ENCODE measurements at places on chromosomes 2 and 18. TPM values are rescaled to one million over a fixed set of nuclear protein-coding genes. Genes with fewer than 3 reads are reported as not detected.

Gene METTL5
- total RNA-seq = 52.7 TPM

Gene ANKRD62
- not detected for total RNA-seq

- H3K4me1 ChIP-seq = no peaks in the 10 kb centered on the region
- H3K4me3 ChIP-seq = no peak overlapping the region
- DNase-seq = no peak
- H3K27me3 ChIP-seq = no peaks in the 10 kb centered on the region
- no peak overlapping the region for H3K27ac ChIP-seq
Measured at GRCh38 chr2:196931555-196931954, 5.0 kb upstream of the PGAP1 start.

DNA sequence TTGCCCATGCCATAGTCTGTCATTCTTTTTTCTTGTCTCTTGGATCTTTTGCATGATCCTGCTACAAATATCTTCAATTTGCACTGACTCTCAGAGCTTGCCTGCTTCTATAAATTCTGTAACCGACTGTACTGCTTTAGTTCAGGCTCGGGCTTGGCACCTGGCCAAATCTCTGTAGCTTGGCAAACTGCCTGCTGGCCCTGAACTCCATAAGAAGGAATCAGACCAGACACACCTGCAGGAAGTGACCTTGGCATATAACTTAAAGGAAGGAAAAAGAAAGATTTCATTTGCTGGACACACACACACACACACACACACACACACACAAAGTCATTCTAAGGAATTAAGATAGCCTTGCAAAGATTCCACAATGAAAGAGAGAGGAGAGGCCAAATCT, 291.2 kb upstream of the DDX18 start:
- H3K36me3 ChIP-seq = no peaks in the 10 kb centered on the region
- no peak overlapping the region for H3K27ac ChIP-seq
- no peak overlapping the region for H3K4me3 ChIP-seq
- DNase-seq = peak; percentile 44
- H3K4me1 ChIP-seq = no peaks in the 10 kb centered on the region

DNA sequence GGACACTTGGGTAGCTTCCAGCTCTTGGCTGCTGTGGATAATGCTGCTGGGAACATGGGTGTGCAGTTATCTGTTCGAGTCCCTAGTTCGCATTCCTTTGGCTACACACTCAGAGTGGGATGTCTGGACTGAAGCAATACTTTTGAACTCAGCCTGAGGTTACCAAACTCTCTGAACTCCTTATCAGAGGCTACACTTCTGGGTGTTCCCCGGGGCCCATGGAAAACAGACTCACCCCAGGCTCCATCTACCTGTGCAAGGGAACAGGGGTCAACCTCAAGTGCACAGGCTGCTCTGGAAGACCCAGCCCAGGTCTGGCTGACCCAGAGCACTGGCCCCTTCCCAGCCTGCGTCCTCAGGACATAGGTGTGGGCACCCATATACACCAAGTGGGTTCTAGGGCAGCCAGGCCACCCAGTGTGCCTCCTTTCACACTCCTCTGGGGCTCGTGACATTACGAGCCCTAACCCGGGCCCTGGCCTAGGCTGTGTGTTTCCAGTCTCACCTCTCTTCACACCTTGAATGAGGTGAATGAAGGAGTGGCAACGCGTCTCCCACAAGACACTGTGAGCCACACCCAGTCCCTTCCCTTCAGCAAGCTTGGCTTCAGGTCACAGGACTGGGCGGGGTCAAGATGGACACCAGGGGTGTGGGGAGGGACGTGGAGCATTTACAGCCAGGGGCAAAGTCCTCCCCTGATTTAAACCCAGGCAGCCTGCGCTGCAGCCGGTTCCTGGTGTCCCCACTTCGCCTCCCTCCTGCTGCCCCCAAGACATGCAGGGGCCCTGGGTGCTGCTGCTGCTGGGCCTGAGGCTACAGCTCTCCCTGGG, at the start of gene ALPI:
Gene ALPI (plus strand): TSS at position 728 of the 830 bp plus-strand sequence. CDS start 47 bp downstream, at position 775.
- H3K4me3 ChIP-seq = no peak within 1 kb of the TSS
- H3K36me3 ChIP-seq = no peaks in the 10 kb centered on the region
- H3K4me1 ChIP-seq = no peaks in the 10 kb centered on the region
- no peak for DNase-seq
- no peak within 1 kb of the TSS for H3K27ac ChIP-seq
- H3K27me3 ChIP-seq = peaks cover 26% of the 10 kb centered on the region

DNA sequence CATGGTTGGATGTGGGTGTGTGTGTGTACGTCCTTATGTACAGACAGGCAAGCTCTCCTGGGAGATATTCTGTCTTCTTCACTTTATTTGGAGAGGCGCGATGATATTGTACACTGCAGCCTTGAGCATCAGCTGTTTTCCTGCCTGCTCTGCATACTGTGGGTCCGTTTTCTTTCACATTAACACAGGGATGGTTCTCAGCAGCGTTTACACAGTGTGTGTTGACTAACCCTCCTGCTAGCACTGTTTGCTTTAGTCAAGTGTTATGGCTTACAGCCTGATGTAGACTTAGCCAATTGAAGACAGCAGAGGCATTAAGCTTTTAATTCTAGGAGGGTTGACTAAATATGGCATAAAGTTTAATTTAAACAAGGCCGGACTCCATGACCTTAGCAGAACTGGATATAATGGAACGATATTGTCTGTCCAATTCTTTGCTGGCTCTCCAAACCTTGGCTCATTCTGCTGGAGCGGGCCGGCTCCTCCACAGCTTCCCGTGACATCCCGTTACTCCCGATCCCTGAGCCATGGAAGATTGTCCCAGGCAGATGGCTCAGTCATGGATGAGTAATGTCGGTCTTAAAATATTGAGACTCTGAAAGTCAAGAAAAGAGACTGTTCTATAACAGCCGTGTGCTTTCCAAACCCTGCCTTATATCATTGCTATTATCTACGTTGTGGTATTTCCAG, 134.7 kb downstream of the TPGS2 start:
- H3K27ac ChIP-seq = no peak overlapping the region
- H3K4me3 ChIP-seq = no peak overlapping the region
- no peak for DNase-seq
- no peaks in the 10 kb centered on the region for H3K36me3 ChIP-seq
- no peaks in the 10 kb centered on the region for H3K27me3 ChIP-seq

GRCh38 chr18:22109535-22109934, 59.9 kb upstream of the GATA6 start:
- no peak overlapping the region for H3K4me3 ChIP-seq
- no peak overlapping the region for H3K27ac ChIP-seq
- no peaks in the 10 kb centered on the region for H3K36me3 ChIP-seq
- DNase-seq = no peak
- no peaks in the 10 kb centered on the region for H3K27me3 ChIP-seq

Gene ST8SIA3
- total RNA-seq = not detected

DNA sequence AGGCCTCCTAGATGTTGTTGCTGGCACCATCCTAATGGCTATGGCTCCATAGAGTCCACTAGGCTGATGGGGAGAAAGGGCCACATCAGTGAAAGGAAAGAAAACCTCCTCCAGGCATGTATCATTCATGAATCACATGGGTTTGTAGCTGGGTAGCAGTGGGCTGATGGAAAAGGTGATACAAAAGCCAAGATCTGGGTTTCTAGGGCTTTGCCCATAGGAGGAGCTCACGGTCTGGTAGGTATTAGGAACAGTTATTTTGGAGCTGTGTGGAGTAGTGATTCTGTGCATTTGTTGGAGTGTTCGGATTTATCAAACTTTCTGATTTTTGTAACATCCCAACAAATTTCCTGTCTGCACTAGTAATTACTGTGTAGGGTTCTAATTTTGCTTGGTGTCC, 259.2 kb downstream of the SLC4A3 start:
- no peak overlapping the region for H3K4me3 ChIP-seq
- no peaks in the 10 kb centered on the region for H3K4me1 ChIP-seq
- H3K27me3 ChIP-seq = no peaks in the 10 kb centered on the region
- H3K36me3 ChIP-seq = no peaks in the 10 kb centered on the region
- H3K27ac ChIP-seq = no peak overlapping the region
- DNase-seq = no peak

- H3K27ac ChIP-seq = no peak overlapping the region
- no peak for DNase-seq
- H3K4me1 ChIP-seq = no peaks in the 10 kb centered on the region
- no peak overlapping the region for H3K4me3 ChIP-seq
Measured at GRCh38 chr2:174717916-174718315, 46.4 kb downstream of the CHRNA1 start.

- H3K36me3 ChIP-seq = no peaks in the 10 kb centered on the region
- no peaks in the 10 kb centered on the region for H3K4me1 ChIP-seq
- H3K27ac ChIP-seq = no peak overlapping the region
- no peak for DNase-seq
- H3K27me3 ChIP-seq = no peaks in the 10 kb centered on the region
Measured at GRCh38 chr2:128236491-128237035, 82.1 kb downstream of the HS6ST1 start.

Gene TEKT4
- total RNA-seq = not detected

GRCh38 chr18:13306583-13306982, 88.0 kb downstream of the LDLRAD4 start:
- H3K27me3 ChIP-seq = no peaks in the 10 kb centered on the region
- no peaks in the 10 kb centered on the region for H3K4me1 ChIP-seq
- H3K27ac ChIP-seq = no peak overlapping the region
- no peak overlapping the region for H3K4me3 ChIP-seq

DNA sequence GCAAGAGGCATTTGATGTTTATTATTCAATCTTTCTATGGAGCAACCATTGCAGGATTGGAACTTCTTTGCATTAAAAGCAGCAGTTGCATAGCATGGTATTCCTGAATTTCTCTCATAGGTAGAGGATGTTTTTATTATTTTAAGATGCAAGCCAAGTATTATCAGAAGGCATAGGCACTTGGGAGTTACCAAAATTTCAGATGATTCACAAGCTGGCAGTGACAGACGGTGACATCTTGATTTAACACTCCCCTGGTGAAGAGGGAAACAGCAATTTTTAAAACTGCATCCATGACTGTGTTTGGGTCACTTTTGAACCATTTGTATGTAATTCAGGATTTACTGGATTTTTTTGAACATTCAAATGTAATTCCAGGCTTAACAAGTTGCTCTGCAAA, 654.3 kb downstream of the SLC4A3 start:
- H3K27ac ChIP-seq = no peak overlapping the region
- H3K4me3 ChIP-seq = no peak overlapping the region
- DNase-seq = no peak
- no peaks in the 10 kb centered on the region for H3K36me3 ChIP-seq

Gene SH3BP4
- 28.5 TPM for total RNA-seq

Gene BOLL
- total RNA-seq = not detected

DNA sequence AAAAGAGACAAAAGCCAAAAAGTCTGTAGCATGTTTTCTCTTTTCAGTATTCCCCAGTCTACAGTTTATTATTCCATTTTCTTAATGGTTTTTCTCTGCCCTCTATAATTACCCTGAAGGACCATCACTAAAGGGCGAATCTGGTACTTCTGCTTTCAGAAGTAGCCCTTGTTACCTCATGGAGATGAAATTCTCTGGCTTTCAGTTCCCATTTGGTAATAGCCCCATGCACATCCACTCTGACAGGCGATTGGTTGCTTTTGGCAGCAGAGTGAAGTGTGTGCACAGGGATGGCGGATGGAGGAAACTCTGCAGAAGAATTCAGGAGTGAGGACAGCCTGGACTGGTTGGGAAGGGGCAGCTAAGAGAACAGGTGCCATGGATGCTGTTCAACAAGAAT, 66.3 kb upstream of the NABP1 start:
- no peaks in the 10 kb centered on the region for H3K36me3 ChIP-seq
- no peak for DNase-seq
- no peaks in the 10 kb centered on the region for H3K4me1 ChIP-seq
- no peaks in the 10 kb centered on the region for H3K27me3 ChIP-seq
- H3K27ac ChIP-seq = no peak overlapping the region

- no peaks in the 10 kb centered on the region for H3K36me3 ChIP-seq
- DNase-seq = no peak
- no peaks in the 10 kb centered on the region for H3K4me1 ChIP-seq
Measured at GRCh38 chr2:190524928-190525327, 9.6 kb downstream of the NEMP2 start.

Gene DYNAP
- not detected for total RNA-seq

DNA sequence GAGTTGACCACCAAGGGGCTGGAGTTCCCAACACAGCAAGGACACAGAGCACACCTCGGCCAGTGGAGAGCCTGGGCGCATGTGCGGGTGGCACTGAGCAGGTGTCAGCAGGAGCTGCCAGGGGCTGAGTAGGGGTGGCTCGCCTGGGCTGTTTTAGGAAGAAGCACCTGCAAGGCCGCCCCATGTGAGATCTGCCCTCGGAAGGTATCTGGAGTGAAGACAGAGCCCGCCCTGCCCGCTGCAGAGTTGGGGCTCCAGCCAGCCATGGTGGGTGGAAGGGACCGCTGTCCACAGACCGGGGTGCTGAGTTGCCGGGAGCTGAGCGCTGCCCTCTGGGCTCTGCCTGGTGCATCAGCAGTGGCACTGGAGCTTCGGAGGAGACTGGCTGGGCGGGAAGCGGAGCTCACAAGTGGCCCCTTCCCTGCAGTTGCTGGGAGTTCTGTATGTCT, 35.2 kb downstream of the MTERF4 start:
- DNase-seq = no peak
- no peaks in the 10 kb centered on the region for H3K27me3 ChIP-seq
- H3K27ac ChIP-seq = no peak overlapping the region

DNA sequence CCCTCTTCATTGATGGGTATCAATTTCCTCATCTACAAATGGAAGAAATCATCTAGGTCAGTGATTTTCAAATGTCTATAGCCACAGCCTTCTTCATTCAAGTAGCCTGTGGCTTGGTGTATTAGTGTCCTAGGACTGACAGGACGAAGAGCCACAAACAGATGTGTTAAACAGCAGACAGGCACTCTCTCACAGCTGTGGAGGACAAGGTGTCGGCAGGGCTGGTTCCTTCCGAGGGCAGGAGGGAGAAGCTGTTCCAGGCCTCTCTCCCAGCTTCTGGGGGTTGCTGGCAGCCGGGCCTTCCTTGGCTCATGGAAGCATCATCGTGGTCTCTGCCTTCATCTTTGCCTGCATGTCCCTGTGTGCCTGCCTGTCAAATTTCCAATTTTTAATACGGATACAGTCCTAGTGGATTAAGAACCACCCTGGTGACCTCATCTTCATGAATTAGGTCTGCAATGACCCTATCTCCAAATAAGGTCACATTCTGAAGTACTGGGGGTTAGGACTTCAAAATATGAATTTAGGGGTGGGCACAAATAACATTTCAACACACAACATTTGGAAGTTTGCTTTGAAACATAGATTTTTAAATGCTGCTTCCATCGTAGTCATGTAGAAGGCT, 86.5 kb downstream of the PTGR3 start:
- DNase-seq = no peak
- H3K4me3 ChIP-seq = no peak overlapping the region
- no peaks in the 10 kb centered on the region for H3K27me3 ChIP-seq
- no peaks in the 10 kb centered on the region for H3K4me1 ChIP-seq

GRCh38 chr2:120749506-120750431, 14.1 kb downstream of the GLI2 start:
- H3K27me3 ChIP-seq = no peaks in the 10 kb centered on the region
- H3K27ac ChIP-seq = no peak overlapping the region
- no peak for DNase-seq
- no peaks in the 10 kb centered on the region for H3K36me3 ChIP-seq
- H3K4me1 ChIP-seq = no peaks in the 10 kb centered on the region

DNA sequence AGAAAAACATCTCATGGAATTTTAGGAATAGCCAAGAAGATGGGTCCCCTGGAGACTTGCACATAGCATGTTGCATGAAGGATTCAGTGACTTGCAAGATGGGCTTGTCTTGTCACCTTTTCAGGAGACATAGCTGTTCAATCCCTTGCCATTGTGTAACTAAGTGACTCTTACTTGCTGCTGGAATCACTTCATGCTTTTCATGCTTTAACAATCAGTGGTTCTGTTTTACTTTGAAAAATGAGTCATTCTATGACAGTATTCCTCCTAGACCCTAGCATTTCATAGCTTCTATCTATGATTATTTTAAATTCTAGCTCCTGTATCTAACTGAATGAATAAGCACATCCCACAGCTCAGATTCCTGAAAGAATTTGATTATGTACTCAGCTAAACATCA, 2.8 kb downstream of the KYNU start:
- no peaks in the 10 kb centered on the region for H3K27me3 ChIP-seq
- DNase-seq = no peak
- no peak overlapping the region for H3K4me3 ChIP-seq
- no peaks in the 10 kb centered on the region for H3K4me1 ChIP-seq
- H3K36me3 ChIP-seq = no peaks in the 10 kb centered on the region

Gene SERPINB13
- not detected for total RNA-seq
